ENCODE measurements at places on chromosomes 1 and 21.

DNA sequence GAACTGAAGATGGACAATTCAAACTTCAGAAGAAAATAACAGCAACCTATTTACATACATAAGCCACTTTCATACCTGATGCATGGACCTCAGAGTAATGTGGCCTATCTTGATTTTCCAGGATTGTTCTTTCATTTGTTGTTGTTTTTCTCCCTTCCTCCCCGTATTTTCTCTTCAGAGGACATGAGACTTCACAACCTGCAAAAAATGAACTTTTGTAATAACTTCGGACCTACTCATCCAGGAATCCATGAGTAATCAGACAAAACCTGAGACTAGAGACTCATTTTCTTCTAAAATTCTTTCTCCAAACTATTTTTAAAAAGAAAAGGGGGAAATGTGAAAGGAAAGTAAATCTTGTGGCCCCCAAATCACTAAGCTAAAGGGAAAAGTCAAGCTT, 17.6 kb upstream of the PLA2G5 start:
- no peak for ATAC-seq

DNA sequence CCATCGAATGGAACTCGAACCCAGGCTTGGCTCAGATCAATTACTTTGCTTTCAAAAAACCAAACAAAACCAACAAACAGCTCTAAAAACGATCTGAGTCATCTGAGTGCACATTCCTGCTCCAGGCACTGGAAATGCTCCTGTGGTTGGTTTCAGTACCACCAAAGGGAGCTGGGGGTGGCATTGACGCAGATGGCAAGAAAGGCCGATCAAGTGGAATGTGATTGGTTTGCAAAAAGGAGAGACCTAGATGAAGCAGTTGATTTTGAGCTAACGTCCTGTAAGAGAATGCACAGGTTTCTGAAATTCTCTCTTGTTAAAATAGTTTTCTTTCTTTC, 39.5 kb downstream of the PIK3CD start:
- no peak for ATAC-seq

- peak; percentile 51 for ATAC-seq
Observed at GRCh38 chr1:21669258-21670058, at the start of gene RAP1GAP. TSS of gene RAP1GAP (minus strand) at chr1:21669357. CDS start at chr1:21620032, 49,325 bp downstream.

- ATAC-seq, result peak; percentile 90
Observed at GRCh38 chr1:38559446-38560165, 300.0 kb downstream of the RRAGC start.

- ATAC-seq, result peak; percentile 42
Observed at GRCh38 chr21:42974832-42975820, 764 bp downstream of the PKNOX1 start.

GRCh38 chr1:31372051-31372450, 825 bp downstream of the FABP3 start:
- no peak for ATAC-seq

DNA sequence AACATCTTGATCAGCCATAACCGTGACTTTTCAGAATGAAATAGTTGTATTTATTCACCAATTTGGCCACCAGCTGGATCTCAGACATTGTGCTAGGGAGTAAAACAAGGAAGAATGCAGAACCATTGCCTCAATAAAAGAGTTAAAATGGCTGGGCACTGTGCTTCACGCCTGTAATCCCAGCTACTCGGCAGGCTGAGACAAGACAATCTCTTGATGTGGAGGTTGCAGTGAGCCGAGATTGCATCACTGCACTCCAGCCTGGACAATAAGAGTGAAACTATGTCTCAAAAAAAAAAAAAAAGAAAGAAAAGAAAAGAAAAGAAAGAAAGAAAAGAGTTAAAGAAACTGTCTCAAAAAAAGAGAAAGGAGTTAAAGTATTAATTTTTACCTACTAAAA, 199.5 kb downstream of the TPR start:
- no peak for ATAC-seq

- no peak for ATAC-seq
Observed at GRCh38 chr21:46624050-46624449, 11.4 kb upstream of the PRMT2 start.

DNA sequence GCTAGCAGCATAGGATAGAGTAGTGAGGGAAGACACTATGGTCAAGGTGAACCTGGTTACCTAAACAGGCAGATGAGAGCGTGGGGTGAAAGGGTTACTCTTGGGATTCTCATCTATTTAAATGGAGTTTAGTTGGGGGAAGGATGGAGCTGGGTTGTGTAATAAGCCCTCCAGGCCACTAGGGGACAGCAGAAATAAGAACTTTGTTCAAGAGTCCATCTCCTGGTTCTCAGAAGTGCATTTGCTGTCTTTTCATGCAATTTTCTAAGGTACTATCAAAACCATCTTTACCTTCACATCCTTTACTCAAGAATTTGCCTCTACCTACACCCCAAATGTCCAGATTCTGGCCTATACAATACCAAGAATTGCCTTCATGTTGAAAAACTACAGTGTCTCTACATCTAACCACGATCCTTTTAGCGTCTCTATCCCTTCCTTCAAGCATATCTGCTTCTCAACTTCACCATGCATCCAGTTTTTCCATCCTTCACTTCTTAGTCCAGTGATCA, 28.0 kb downstream of the SLAMF1 start:
- no peak for ATAC-seq

DNA sequence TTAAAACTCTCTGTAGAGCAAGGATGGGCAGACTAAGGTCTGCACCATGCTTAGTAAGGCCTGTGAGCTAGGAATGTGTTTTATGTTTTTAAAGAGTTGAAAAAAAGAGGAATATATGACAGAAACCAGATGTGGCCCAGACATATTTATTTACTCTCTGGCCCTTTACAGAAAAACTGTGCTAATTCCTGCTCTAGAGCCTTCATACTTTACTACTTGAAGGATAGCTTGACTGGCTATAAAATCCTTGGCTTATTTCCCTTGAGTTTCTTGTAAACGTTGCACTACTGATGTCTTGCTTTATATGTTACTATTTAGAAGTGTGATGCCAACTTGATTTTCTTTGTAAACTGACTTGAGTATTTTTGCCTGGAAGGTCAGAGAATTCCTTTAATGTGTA, 33.5 kb downstream of the CTBS start:
- no peak for ATAC-seq

- no peak for ATAC-seq
Observed at GRCh38 chr1:115013792-115014191, 15.8 kb upstream of the TSHB start.

DNA sequence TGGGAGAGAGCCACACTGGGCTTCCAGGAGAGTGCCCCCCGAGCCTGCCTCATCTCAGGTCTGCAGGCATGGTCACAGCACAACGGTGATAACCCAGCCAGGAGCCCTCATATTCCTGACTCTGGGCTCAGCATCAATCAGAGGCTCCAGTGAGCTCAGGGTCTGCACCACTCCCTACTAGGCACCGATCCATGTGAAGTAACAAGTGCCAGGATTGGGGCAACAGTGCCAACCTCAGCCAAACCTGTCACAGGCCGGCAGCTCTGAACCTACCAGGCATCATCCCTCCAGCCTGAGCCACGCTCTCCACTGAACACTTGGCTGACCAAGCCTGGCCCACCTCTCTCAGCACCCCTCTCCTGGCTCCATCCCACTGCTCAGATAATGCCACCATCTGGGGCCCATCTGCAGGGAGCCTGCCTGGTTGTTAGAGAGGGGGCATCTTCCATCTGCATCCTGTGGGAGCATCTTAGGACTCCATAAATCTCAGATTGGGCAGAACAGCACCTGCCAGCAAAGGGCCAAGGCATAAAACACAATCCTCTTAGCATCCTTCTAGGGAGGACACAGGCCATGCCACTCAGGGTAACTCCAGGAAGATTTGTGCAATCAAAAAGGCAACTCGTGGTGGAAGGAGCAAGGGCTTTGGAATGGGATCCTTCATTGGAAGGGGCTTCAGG, 213.7 kb upstream of the CSF3R start:
- no peak for ATAC-seq

DNA sequence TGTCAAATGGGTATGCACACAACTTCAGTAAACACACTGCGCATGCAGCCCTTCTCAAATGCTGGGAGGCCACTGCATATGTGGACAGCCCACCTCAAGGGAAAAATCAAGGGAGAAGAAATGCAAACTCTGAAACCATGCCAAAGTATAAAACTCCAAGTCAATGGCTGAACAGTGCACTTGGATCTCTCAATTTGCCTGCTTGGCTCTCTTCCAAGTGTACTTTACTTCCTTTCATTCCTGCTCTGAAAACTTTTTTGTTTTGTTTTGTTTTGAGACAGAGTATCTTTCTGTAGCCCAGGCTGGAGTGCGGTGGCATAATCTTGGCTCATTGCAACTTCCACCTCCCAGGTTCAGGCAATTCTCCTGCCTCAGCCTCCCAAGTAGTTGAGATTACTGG, 18.8 kb upstream of the COP1 start:
- no peak for ATAC-seq

Measured in stimulated activated memory B cell treated with anti-CD40 and anti-IgM and Interleukin-4, amounts not matched to agents 10 μg/mL and 1 μg/mL and 100 μg/mL, for 72 hours (primary cell).